GM12864 (cell line): ENCODE measurements at places on chromosomes 2 and 18.

GRCh38 chr2:27776097-27776496 lies 4.6 kb downstream of the MRPL33 start:
- no peak for DNase-seq

DNA sequence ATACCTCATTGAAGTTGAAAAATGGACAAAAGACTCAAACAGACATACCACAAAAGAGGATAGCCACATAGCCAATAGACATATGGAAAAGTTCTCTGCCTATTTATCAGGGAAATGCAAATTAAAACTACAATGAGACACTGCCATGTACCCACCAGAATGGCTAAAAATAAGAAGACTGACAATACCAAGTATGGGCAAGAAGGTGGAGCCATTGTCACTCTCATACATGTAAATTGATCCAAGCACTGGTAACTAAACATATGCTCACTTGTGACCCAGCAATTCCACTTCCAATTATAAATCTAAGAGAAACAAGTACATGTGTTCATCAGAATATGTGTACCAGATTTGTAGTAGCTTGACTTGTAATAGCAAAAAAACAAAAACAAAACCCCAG lies 4.6 kb downstream of the LOXHD1 start:
- DNase-seq, result no peak

DNA sequence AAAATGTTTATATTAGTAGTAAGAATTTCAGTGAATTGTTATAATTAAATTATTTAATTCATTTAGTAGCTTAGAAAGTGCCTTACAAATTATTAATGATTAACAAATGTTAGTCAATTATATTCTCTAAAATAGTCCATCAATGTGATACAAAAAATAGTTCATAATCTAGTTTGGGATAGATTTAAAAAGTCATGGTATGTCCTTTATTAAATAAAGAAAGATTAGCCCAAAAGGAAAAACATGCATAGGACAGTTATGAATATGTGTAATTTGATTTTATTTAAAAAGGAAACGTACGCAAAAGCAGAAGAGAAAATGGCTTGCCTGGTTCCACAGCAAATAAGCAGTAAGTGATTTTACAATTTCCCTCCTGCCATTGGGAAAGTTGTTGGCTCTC lies 768.5 kb downstream of the TRIB2 start:
- no peak for DNase-seq

- no peak for DNase-seq
These were observed 88.2 kb downstream of the GREB1L start for GRCh38 chr18:21330122-21330701.

DNA sequence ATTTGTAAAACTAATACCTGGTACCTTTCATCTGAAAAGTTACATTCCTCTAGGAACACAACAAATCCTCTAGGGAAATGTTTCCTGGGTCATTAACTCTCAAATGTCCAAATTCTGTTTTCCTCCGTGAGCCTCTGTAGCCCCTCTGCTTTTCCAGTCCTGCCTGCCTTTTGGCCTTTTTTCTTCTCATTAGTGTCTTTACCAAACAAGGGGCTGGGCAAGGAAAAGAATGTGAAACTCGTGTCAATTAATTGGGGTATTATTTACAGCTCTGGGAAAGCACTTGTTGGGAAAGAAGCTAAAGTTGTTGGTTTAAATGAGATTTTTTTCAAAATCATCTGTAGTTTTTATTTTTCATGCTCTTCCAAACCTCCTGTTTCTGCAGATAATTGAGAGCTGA lies 198.1 kb upstream of the NRP2 start:
- no peak for DNase-seq

- no peak for DNase-seq
These were observed 116.5 kb downstream of the ATP9B start for GRCh38 chr18:79185648-79186047.

DNA sequence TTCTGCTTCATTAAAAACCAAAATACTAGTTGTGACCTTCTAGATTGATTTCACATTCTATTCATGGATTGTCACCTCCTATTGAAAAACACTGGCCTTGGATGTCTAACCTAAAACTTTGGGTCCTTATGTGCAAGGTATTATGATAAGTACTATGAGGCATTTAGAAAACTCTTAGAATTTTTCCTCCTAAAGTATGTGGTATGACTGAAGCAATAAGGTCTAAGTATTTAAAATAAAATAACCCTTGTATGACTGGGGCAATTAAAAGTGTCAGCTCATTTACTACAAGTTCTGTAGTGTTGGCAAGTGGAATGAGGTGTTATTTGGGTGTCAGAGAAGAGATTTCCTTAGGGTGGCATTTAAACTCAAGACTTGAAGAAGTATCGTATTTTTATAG lies 15.1 kb downstream of the KCMF1 start:
- DNase-seq, result no peak

DNA sequence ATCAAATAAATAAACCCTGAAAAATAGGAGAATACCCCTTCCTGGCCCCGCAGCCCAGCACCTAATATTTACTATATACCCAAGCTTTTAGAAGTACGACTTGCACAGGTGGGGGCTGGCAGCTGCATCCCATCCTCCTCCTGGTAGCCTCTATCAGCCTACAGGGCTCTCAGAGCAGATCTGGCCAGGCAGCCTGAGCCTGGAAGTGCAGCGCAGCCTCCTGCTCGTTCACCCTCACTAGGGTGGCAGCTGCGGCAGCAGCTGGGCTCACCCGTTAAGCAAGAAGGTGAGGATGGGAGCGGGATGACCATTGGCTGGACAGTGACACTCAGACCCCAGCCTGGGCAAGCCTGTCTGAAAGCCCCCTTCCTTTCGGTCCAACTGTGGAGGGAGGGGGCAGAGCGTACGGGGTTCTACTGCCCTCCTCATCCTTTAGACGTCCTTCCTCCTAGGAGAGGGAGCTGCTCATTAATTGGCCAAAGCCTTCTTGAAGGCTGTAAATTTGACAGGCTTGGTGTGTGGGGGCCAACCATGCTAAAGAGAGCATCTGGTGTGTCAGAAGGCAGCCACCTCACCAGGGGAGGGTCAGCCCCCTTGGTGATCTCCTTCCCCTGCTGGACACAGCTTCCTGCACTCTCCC lies 23.3 kb downstream of the MPHOSPH10 start:
- DNase-seq, result no peak

- DNase-seq, result no peak
These were observed 401.0 kb downstream of the NCKAP5 start for GRCh38 chr2:133167223-133167622.
